ENCODE measurements at places on chromosomes 5 and 9.

GRCh38 chr5:168039566-168040248 is 251.7 kb upstream of the WWC1 start:
- DNase-seq: no peak

- DNase-seq: no peak
Observed at GRCh38 chr5:131769336-131769735, 27.5 kb downstream of the FNIP1 start.

- no peak for DNase-seq
Observed at GRCh38 chr5:35685161-35685560, 67.5 kb downstream of the SPEF2 start.

- DNase-seq: no peak
Observed at GRCh38 chr9:91117959-91118703, 243.6 kb downstream of the AUH start.

DNA sequence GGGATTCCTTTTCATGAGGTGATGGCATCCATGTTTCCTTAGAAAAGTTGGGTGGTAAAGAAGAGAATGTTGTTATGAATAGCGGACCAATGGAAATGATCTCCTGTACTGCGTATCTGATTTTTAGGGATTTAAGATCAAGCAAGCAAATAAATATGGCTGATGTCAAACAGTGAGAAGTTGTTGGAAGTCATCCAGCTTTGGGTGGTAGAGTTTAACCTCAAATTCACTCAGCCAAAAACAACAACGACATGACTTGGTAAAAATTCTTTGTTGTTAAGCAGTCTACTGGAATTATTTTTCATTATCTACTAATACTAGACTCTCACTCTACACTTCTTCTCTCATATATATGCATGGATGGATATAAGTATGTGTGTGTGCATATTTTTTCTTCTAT is 426.5 kb downstream of the CTNND2 start:
- DNase-seq: no peak
